ENCODE measurements at places on chromosomes 12 and 14. TPM values are rescaled to one million over a fixed set of nuclear protein-coding genes. Genes with fewer than 3 reads are reported as not detected.

DNA sequence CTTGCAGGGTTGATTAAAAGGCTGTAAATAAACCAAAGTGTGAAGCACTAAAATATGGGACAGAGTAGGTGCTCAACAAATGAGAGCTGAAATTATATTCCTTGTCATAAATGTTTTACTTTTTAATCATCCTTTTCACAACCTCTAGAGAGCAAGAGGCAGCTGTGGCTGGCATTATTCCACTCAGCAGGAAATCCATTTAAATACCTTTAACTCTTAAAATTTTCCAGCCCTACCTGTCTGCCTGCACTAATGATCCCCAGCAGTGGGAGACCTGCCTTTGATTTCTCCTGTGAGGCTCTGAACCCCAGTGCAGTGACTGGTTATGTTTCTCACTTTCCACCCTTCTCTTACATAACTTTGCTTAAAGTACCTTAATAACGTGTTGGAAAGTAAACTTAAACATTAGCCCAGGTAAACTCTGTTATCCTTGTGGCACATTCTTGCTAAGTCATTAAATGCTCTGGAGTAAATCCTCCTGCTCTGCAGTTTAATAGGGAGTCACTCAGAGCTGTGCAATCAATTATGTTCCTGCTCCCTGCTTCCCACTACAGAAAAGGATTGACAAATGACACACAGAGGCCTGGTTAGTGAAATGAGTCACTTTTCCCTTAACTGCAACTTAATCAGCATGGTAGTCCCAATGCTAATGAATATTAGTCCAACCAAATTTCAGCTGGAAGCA lies 755.7 kb upstream of the USP15 start:
- DNase-seq: no peak
- no peaks in the 10 kb centered on the region for H3K27me3 ChIP-seq
- no peak overlapping the region for H3K4me3 ChIP-seq
- H3K27ac ChIP-seq: no peak overlapping the region

DNA sequence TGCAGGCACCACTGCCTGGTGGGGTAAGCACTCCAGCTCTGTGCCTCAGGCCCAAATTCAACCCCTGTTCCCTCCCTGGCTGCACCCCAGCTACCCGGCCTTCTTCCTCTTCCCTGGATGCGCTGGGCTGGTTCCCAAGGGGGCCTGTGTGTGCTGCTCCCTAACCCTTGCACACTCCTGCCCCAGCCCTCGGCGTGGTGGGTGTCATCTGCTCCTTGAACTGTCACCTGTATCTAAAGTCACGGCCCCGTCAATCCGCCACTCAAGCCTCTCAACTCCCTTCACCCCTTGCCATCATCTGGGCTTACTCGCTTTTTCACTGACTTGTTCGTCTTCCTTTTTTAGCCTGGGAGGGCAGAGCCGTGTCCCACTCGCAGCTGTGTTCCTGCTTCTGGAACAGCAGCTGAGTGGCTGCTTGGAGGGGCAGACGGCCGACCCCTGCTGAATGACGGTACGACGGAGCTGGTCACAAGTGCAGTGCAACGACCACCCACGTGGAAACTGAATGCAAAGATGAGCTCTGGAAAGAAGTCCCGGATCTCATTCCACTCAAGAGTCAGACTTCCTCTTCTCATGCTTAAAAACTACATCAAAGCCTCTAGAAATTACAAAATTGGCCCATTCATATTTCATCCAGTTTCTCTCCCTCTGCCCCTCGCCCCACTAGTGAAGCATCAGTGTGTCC lies 138.9 kb downstream of the PIWIL1 start:
- H3K4me3 ChIP-seq: no peak overlapping the region
- no peaks in the 10 kb centered on the region for H3K27me3 ChIP-seq
- no peak for DNase-seq
- no peaks in the 10 kb centered on the region for H3K36me3 ChIP-seq
- H3K4me1 ChIP-seq: no peaks in the 10 kb centered on the region
- no peak overlapping the region for H3K27ac ChIP-seq

- H3K4me1 ChIP-seq: no peaks in the 10 kb centered on the region
- H3K27ac ChIP-seq: no peak overlapping the region
- H3K36me3 ChIP-seq: no peaks in the 10 kb centered on the region
- H3K4me3 ChIP-seq: no peak overlapping the region
- DNase-seq: no peak
- no peaks in the 10 kb centered on the region for H3K27me3 ChIP-seq
These were observed 196.2 kb downstream of the ZFP36L1 start for GRCh38 chr14:68596701-68597100.

GRCh38 chr12:59780605-59781135 lies 184.8 kb downstream of the SLC16A7 start:
- H3K4me3 ChIP-seq: no peak overlapping the region
- no peak overlapping the region for H3K27ac ChIP-seq
- H3K36me3 ChIP-seq: no peaks in the 10 kb centered on the region
- no peak for DNase-seq

- H3K36me3 ChIP-seq: no peaks in the 10 kb centered on the region
- H3K4me1 ChIP-seq: no peaks in the 10 kb centered on the region
- H3K27ac ChIP-seq: no peak overlapping the region
- no peak for DNase-seq
- H3K4me3 ChIP-seq: no peak overlapping the region
- no peaks in the 10 kb centered on the region for H3K27me3 ChIP-seq
These were observed 2.8 kb upstream of the WASHC4 start for GRCh38 chr12:105104762-105105161.

DNA sequence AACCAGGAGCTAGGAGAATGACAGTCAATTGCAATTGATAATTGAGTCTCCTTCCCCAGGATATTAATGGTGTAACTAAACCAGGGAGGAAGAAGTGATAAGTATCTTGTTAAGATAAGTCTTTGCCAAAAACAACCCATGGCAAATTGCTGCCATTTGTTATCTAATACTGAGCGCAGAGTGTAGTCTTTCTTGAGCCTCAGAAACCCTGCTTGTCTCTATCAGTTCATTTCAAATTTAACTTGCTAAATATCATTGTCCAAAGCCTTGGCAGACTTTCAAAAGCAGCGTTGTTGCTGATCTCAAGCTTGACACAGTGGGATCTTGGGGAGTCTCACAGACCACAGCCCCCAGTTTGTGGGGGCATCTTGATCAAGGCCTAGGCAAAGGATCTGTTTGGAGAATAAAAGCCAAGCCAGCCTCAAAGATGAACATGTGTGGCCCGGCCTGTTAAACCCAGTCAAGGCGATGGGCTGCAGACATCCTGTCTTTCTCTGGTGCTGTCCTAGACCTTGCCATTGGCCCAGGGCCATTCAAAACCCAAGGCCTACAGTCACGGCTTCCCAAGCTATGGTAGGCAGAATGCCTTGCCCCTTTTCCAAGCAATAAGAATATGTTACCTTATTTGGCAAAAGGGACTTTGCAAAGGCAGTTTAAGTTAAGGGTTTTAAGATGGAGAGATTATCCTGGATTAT lies 164.2 kb downstream of the CHST11 start:
- no peak overlapping the region for H3K27ac ChIP-seq
- no peak overlapping the region for H3K4me3 ChIP-seq
- H3K4me1 ChIP-seq: no peaks in the 10 kb centered on the region
- no peaks in the 10 kb centered on the region for H3K27me3 ChIP-seq

DNA sequence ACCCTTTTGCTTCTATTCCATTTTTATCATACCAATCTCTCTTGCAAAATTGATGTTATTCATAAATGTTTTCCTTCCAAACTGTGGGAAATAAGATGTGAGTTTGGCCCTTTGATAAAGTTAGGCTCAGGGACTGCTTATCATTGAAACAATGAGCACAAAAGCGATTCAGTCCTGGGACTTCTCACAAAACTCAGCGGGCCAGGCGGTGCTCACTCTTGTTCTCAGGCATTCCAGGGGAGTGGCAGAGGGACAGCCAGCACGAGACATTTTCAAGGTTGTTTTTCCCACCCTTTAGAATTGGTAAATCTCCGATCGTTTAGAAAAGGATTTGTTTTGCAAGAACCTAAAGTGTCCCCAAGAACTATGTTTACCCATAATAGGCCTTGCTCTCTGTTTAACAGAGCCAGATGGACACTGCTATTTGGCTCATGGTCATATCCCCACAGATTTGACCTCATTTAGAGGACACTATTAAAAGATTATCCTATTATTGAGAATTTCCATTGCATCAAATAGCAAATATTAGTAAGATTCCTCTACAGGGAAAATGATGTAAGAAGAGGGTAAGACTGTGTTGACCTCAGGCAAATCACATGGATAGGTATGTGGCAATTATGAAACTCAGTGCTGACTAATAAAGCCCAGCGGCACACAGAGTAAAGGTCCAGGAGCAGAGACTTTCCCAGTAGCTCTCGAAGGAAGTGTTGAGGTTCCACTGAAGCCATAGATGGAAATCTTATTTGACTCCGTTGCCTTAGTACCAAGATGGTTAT lies 102.7 kb upstream of the USP44 start:
- no peaks in the 10 kb centered on the region for H3K36me3 ChIP-seq
- no peaks in the 10 kb centered on the region for H3K27me3 ChIP-seq
- DNase-seq: no peak
- no peaks in the 10 kb centered on the region for H3K4me1 ChIP-seq
- H3K27ac ChIP-seq: no peak overlapping the region

- H3K27ac ChIP-seq: no peak overlapping the region
- no peaks in the 10 kb centered on the region for H3K36me3 ChIP-seq
- H3K4me3 ChIP-seq: no peak overlapping the region
- H3K4me1 ChIP-seq: no peaks in the 10 kb centered on the region
These were observed 5.7 kb upstream of the SLC35F4 start for GRCh38 chr14:57871459-57872080.

GRCh38 chr12:2322554-2323120 lies 269.9 kb downstream of the CACNA1C start:
- DNase-seq: no peak
- no peak overlapping the region for H3K27ac ChIP-seq
- no peaks in the 10 kb centered on the region for H3K36me3 ChIP-seq
- peaks cover 4% of the 10 kb centered on the region for H3K4me1 ChIP-seq
- no peaks in the 10 kb centered on the region for H3K27me3 ChIP-seq
- H3K4me3 ChIP-seq: no peak overlapping the region

- no peak overlapping the region for H3K4me3 ChIP-seq
- H3K27ac ChIP-seq: no peak overlapping the region
- no peaks in the 10 kb centered on the region for H3K4me1 ChIP-seq
- no peak for DNase-seq
- H3K27me3 ChIP-seq: no peaks in the 10 kb centered on the region
These were observed 256.8 kb downstream of the C12orf50 start for GRCh38 chr12:87772401-87772800.

- H3K4me1 ChIP-seq: no peaks in the 10 kb centered on the region
- no peak overlapping the region for H3K27ac ChIP-seq
- no peak for DNase-seq
These were observed 98.4 kb downstream of the BCAT1 start for GRCh38 chr12:24850496-24850895.

GRCh38 chr14:83611906-83612390 lies 1918.0 kb upstream of the FLRT2 start:
- H3K27ac ChIP-seq: no peak overlapping the region
- H3K27me3 ChIP-seq: no peaks in the 10 kb centered on the region
- H3K4me3 ChIP-seq: no peak overlapping the region
- no peaks in the 10 kb centered on the region for H3K36me3 ChIP-seq
- no peaks in the 10 kb centered on the region for H3K4me1 ChIP-seq

DNA sequence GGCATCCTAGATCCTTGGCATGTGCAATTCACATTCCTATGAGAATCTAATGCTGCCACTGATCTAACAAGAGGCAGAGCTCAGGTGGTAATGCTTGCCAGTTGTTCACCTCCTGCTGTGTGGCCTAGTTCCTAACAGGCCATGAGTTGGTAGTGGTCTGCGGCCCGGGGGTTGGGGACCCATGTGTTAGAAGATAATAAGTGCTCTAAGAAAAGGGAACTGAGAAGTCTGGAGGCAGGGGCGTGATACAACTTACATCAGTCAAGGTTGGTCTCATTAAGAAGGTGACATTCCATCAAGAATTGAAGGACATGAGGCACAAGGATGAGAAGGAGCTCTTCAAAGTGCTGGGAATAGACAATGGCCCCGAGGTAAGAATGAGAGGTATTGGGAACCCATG lies 49.3 kb downstream of the OVCH1 start:
- no peak overlapping the region for H3K27ac ChIP-seq
- H3K4me1 ChIP-seq: no peaks in the 10 kb centered on the region
- no peak overlapping the region for H3K4me3 ChIP-seq
- no peaks in the 10 kb centered on the region for H3K27me3 ChIP-seq
- no peak for DNase-seq

- no peaks in the 10 kb centered on the region for H3K36me3 ChIP-seq
- H3K27me3 ChIP-seq: no peaks in the 10 kb centered on the region
- DNase-seq: no peak
- no peaks in the 10 kb centered on the region for H3K4me1 ChIP-seq
- no peak overlapping the region for H3K4me3 ChIP-seq
These were observed 23.2 kb downstream of the PLXNC1 start for GRCh38 chr12:94171595-94171930.

GRCh38 chr14:83047059-83047830 lies 1513.6 kb upstream of the SEL1L start:
- no peak for DNase-seq
- H3K27me3 ChIP-seq: no peaks in the 10 kb centered on the region
- no peaks in the 10 kb centered on the region for H3K4me1 ChIP-seq
- no peak overlapping the region for H3K27ac ChIP-seq

DNA sequence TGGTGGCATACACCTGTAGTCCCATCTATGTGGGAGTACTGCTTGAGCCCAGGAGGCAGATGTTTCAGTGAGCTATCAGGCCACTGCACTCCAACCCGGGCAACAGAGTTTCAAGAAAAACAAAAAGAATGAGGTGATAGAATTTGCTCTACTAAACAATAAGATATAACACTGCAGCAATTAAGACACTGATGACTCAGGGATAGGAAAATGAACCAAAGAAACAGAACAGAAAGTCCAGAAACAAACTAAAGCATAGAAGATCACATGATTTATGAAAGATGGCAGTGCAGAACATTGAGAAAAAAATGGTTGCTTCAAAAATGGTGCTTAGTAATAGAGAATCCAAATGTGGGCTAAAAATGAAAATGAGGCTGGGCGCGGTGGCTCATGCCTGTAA lies 65.2 kb upstream of the AP4S1 start:
- no peaks in the 10 kb centered on the region for H3K36me3 ChIP-seq
- no peaks in the 10 kb centered on the region for H3K27me3 ChIP-seq
- H3K4me3 ChIP-seq: no peak overlapping the region
- DNase-seq: no peak
- H3K27ac ChIP-seq: no peak overlapping the region

GRCh38 chr12:103028881-103029639 lies 71.6 kb downstream of the ASCL1 start:
- H3K4me3 ChIP-seq: no peak overlapping the region
- no peaks in the 10 kb centered on the region for H3K27me3 ChIP-seq
- no peaks in the 10 kb centered on the region for H3K4me1 ChIP-seq

- no peaks in the 10 kb centered on the region for H3K36me3 ChIP-seq
- no peaks in the 10 kb centered on the region for H3K27me3 ChIP-seq
- no peak for DNase-seq
These were observed 30.9 kb downstream of the FERMT2 start for GRCh38 chr14:52919971-52920370.

TEX52 gene
- not detected for total RNA-seq

CCDC85C gene
- 6.4 TPM for total RNA-seq

DENR gene
- 27.0 TPM for total RNA-seq

STON2 gene
- 10.4 TPM for total RNA-seq

ESPL1 gene
- 0.49 TPM for total RNA-seq

KLRF2 gene
- total RNA-seq: not detected

GZMB gene
- total RNA-seq: 3.0 TPM

AREL1 gene
- 32.7 TPM for total RNA-seq

HOXC12 gene
- total RNA-seq: not detected

EFCAB11 gene
- total RNA-seq: 3.4 TPM

TAS2R13 gene
- total RNA-seq: 3.2 TPM

RPGRIP1 gene
- 0.39 TPM for total RNA-seq
